ENCODE measurements at places on chromosomes 1 and 21.

DNA sequence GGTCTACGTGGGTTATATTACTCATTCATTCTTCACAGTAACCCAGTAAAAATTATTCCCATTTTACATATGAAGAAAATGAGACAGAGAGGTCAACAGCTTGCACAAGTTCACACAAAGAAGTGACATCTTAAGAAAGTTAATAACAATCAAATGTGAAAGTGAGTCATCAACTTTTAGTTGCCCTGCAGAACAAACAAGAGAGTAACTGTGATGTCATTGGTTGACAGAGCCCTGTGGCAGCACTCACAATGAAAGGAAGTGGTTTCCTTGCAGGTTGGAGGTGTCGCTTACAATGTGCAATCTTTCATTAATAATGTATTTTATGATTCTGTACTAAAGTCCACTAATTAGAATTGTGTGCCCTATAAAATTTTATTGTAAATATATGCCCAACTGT, 369.6 kb downstream of the RYR2 start:
- no peak for DNase-seq

DNA sequence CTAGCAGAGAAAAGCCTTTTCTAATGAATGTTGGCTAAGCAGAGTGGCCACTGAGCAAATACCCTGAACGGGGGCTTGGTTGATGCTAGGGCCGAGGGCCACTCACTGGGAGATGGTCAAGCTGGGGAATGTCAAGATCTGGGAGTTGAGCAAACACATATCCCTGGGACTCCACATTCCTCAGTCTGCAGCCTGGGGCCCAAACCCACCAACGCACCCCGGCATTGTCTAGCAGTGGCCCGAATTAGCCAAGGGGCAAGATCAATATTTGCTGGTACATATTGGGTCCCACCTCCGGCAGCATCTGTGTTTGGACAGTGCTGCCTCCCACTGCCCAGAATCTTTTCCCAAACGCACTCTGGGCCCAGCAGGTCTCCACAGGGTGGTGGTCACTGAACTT, 144.1 kb downstream of the TRABD2B start:
- DNase-seq: no peak

GRCh38 chr1:31694964-31695313, 8.9 kb downstream of the COL16A1 start:
- no peak for DNase-seq

DNA sequence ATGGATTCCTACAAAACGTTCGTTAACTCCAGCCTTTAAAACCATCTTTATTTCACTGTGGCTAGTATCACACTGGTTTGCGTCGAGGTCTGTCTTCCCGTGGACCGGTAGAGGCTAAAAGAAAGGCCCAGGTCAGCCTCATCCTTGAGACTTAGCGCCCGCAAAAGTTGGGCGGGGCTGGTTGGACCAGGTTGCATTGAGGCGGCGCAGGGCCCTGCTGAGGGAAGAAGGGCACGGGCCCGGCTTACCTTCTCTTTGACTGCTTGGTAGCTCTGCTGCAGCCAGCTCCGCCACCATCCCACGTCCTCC, 455 bp downstream of the BSDC1 start:
- DNase-seq: no peak

- peak; percentile 50 for DNase-seq
Measured at GRCh38 chr1:180178511-180179161, 24.0 kb downstream of the QSOX1 start.

DNA sequence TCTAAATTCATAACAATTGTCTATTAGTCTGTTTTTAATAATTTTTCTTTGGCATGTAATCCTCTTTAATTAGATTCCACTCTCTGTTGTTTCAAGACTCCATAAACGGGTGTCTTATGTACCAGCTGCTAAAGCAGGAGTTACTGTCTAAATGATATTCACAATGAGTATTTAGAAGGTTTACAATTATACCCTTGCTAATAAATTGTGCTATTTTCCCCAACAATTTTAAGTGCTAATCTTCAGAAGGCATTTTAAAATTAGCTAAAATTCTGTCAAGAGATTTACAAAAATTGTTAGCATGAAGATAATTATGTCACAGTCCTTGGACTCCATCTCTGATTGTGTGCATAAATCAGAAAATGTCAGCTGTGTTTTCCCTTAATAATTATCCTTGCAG, 83.7 kb downstream of the DPYD start:
- no peak for DNase-seq

- DNase-seq: peak; percentile 64
Measured at GRCh38 chr1:151993734-151994496, at the start of gene S100A10. TSS of gene S100A10 (minus strand) at chr1:151993859. CDS start at chr1:151986230, 7,629 bp downstream.

Measured in activated CD4-positive, alpha-beta T cell treated with anti-CD3 and anti-CD28 coated beads for 1 hour (primary cell).